ENCODE measurements at places on chromosomes 16 and 17.

DNA sequence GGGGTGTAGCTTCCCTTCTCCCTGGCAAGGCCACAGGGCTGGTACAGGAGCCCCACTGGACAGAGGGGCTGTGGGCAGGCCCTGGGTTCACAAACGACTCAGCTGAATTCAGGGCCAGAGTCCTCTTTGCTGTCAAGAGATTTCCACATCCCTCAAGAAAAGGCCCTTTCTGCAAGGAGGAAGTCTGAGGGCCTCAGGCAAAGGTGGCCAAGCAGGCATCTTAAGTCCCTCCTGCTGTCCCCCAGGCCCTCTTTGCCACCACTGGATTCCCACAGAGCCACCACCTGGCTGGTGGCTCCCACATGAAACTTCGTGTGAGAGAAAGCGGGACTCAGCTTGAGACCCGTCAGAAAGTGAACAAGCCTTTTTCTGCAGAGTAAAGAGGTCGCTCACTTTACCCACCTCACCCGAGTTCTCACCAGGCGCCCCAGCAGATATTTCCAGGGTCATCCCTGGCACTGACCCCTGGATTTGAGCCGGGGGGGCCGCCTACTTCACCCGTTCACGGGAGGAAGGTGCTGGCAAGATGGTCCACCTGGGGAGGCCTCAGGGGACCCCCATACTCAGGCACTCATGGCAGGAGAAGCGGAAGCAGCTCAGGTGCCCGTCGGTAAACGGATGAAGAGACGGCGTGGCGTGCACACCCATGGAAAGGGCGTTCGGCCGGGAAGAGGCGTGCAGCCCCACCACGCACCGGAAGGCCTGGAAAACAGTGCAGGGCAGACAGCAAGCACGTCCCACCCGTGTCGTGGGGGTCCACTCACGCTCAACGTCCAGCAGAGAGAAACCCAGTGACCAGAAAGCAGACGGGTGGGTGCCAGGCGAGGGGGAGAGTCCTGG lies 3.6 kb downstream of the RNF166 start:
- DNase-seq, result no peak

DNA sequence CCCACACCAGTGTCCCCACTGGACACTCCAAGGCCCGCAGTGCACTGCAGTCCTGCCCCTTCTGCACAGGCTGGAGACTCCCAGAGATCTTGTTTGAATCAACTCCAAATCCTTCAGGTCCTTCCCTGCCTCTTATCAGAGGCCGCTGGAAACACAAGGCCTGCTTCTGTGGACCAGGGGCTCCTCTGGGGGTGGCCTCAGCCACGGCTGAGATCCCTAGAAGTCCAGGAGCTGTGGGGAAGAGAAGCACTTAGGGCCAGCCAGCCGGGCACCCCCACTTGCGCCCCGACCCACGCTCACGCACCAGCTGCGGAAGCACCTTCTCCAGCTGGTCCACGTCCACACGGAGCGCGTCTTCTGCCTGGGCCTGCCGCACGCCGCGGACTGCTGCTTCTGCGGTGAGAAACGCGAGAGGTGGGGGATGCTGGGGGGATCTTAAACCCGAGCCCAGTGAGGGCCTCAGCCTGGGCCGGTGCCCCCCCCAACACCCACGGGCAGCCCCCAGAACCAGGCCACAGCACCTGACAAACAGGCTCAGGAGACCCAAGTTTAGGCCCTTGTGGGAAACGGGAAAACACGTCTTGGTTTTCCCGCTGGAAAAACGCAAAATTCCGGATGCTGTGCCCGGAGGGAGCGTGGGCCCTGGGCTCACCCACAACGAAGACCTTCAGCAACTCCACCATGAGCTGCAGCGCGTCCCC lies 3.5 kb downstream of the CENPX start:
- no peak for DNase-seq

DNA sequence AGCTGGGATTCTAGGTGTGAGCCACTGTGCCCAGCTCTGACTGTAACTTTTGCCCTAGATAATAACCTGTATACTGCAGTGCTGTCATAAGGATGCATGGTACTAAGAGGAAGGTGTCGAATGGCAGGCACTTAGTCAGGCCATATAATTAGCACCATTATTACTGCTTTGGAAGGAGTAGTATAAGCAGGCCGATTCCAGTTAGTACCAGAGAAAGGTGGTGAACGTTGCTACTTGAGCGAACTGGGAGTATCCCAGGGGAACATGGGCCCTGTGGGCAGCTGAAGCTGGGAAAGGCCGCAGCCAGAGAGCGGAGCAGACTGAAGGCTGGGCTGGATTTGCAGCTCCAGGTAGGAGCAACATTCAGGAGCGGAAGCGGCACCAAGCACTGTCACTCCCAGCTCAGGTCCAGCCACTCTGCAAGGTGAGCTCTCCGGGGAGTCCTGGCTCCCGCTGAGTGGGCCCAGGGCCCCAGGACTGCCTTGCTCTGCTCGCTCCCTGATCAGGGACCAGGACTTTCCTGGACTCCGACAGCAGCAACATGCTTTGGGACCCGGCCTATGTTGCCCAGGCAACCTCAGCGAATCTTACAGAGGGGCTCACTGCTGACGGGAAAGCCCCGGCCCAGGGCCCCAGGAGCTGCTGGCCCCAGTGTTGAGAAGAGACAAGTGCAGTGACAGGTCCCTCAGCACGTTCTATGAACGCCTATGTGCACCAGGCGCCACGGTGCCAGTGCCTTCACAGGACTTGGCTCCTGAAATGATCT lies 28.6 kb downstream of the C16orf74 start:
- DNase-seq, result no peak

GRCh38 chr17:61245706-61246135 lies 153.9 kb upstream of the TBX2 start:
- no peak for DNase-seq

GRCh38 chr16:22631264-22631663 lies 120.6 kb downstream of the NPIPB5 start:
- DNase-seq, result no peak

DNA sequence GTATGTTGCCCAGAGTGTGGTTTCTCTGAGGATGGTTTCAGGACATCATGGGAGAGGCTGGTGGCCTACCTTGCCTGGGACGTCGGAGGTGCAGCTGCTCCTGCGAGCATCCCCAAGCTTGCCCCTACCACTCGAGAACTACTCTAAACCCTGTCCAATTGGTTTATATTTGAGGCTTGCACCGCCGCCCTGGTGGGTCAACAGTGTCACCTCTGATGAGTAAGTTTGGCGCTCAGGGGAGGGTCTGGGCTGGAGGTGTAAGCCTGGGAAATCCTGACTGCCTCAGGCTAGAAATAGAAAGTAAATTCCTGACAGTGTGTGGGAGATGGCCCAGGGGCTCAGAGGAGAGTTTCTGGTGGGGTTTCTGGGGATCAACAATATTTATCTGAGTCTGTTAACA lies 48.2 kb downstream of the CCDC42 start:
- DNase-seq, result no peak

DNA sequence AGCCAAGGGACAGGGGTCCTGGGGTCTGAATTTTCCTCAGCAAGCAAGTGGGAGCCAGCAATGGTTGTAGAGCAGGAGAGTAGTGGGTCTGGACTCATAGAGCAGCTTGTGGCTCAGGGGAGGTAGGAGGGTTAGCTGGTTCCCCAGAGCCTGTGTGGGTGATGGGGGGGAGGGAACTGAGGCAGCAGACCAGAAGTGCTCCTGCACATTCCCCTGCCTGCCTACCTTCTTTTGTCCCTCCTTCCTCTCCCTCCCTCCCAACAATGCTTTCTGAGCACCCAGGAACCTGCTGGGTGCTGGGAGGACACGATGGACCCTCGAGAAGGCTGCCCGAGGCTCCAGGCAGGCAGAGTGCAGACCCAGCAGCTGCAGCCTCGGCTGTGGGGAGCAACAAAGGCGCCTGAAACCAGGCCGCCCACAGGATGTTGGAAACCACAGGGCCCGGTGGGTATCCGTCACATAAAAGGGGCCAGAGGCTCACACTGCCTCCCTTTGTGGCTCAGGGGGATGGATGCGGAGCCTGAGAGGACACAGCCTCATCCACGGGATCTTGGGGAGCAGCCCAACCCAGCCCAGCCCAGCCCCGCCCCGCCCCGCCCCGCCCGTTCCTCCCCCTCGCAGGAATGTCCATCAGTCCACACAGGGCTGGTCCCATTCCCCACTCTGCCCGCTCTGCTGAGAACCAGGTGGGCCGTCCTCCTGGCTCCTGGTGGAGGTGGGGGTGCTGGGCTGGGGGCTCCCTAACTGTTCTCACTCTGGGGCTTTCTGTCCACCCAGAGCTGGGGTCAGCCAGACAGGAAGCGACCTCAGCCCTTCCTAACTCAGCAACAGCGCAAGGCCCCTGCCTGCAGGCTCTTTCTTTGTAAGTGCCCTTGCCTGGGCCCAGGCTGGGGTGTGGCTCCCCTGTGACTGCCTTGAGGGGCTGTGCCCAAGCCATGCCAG lies 1.7 kb upstream of the NLRC3 start:
- no peak for DNase-seq

DNA sequence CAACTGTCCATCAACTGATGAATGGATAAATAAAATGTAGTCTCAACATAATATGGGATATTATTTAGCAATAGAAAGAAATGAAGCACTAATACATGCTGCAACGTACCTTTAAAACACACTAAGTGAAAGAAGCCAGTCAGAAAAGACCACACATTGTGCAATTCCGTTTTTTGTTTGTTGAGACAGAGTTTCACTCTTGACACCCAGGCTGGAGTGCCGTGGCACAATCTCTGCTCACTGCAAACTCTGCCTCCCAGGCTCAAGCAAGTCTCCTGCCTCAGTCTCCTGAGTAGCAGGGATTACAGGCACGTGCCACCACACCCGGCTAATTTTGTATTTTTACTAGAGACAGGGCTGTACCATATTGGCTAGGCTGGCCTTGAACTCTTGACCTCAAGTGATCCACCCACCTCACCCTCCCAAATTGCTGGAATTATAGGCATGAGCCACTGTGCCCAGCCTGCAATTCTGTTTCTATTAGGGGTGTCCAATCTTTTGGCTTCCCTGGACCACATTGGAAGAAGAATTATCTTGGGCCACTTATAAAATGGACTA lies 40.1 kb downstream of the SCNN1B start:
- DNase-seq, result no peak

- no peak for DNase-seq
Measured at GRCh38 chr17:73533781-73534180, 110.5 kb downstream of the SDK2 start.

DNA sequence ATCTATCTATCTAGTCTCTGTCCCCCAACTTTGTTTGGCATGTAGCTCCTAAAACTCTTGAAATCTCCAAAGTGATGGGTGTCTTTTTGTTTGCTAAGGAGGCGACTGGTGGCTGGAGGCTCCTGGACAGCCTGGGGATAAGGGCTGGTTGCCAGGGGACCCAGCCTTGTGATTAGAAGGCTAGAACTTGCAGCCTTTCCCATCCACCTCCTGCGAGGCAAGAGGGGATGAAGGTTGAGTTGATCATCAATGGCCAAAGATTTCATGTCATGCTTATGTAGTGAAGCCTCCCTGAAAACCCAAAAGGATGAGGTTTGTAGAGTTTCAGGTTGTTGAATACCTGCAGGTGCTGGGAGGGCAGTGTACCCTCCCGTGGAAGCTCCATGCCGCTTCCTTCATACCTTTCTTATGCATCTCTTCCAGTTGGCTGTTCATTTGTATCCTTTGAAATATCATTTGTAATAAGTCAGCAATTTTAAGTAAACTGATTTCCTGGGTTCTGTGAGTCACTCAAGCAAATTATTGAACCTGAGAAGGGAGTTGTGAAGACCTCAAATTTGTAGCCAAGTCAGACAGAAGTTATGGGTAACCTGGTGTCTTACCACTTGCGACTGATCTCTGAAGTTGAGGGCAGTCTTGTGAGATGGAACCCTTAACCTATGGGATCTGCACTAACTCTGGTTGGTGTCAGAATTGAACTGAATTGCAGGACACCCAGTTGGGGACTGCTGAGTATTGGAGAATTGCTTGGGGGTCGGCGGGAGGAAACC lies 202.4 kb downstream of the SEC14L1 start:
- DNase-seq, result no peak

DNA sequence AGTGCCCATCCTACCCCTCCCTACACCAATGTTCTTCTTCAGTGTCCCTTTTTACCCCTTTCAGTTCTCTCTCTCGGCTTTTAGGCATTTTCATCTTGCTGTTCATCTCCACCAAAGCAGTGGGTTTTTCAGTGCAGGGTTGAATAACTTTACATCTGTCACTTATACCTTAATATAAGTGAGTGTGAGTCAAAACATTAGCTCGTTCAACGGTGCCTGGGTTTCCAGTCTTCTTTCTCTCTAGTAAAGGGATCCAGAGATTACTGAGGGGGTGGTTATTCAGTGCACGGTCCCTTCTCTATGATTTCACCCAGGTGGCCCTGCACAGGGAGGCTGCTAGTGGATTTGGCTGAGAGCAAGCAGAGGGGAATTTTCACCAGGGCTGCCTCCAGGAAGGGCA lies 210.6 kb upstream of the CDH5 start:
- no peak for DNase-seq

DNA sequence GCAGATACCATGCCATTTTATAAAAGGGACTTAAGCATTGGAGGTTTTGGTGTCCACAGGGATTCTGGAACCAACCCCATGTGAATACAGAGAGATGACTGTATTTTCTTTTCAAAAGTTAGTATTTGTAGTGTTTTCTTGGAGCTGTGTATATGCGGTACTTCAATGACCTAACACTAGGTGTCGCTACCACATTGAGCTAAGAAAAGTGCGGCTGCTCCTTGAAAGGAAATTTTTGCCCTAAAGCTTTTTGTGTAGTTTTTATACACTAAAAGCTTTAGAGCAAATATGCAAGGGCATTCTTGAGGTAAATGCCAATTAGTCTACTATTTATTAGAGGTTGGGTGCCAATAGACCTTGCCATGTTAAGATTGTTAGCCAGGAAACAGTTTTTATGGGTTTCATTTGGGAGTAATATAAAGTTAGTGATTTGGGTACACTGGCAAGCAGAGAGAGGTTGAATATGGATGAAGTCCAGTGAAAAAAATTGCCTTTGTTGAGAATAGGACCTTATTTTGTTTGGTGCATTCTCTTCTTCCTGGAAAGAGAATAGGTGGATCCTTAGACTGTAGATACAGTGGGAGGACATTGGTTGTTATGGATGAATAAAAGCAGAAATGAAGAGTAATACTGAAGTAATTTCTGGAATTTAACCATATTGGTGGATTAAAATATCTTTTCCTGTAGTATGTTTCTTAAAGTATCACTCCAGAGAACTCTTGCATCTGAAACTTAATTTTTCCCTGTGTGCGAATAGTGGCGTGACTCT lies 43.3 kb downstream of the BCAS3 start:
- DNase-seq, result peak; percentile 54

GRCh38 chr17:73902416-73903181 lies 258.4 kb upstream of the SDK2 start:
- no peak for DNase-seq

DNA sequence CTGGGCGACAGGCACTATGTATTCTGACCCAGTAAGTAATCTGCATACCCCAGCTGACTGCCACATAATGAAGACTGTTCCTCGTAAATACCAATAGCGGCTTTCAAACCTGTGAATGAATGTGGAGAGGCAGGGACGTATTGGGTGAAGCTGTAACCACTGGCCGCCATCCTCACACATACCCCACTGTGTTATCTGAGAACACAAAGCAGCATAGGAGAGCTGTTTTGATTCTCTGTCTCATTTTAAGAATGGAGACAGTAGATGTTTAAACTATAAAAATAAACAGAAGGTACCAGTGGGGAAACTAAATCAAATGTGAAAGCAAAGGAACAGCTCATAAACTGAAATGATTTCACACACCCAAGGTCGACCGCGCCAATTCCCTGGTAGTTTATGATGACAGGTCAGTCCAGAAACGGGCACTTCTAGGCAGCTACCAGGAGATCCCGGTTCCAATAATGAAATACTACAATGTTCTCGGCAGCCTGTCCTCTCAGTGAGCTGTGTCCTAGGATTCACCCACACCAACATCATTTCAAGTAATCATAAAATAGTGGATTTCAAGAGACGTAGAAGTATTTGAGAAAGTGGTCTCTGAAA lies 109.7 kb downstream of the ADCY9 start:
- DNase-seq, result no peak
